Endothelial cell (in vitro differentiated cells): ENCODE measurements at places on chromosomes 5 and 9. TPM values are rescaled to one million over a fixed set of nuclear protein-coding genes. Genes with fewer than 3 reads are reported as not detected.

GRCh38 chr5:10434392-10434791 lies 7.3 kb upstream of the ROPN1L start:
- DNase-seq, result no peak
- H3K4me3 ChIP-seq, result no peak overlapping the region
- H3K4me1 ChIP-seq, result peaks cover 6% of the 10 kb centered on the region
- H3K27ac ChIP-seq, result no peak overlapping the region

DNA sequence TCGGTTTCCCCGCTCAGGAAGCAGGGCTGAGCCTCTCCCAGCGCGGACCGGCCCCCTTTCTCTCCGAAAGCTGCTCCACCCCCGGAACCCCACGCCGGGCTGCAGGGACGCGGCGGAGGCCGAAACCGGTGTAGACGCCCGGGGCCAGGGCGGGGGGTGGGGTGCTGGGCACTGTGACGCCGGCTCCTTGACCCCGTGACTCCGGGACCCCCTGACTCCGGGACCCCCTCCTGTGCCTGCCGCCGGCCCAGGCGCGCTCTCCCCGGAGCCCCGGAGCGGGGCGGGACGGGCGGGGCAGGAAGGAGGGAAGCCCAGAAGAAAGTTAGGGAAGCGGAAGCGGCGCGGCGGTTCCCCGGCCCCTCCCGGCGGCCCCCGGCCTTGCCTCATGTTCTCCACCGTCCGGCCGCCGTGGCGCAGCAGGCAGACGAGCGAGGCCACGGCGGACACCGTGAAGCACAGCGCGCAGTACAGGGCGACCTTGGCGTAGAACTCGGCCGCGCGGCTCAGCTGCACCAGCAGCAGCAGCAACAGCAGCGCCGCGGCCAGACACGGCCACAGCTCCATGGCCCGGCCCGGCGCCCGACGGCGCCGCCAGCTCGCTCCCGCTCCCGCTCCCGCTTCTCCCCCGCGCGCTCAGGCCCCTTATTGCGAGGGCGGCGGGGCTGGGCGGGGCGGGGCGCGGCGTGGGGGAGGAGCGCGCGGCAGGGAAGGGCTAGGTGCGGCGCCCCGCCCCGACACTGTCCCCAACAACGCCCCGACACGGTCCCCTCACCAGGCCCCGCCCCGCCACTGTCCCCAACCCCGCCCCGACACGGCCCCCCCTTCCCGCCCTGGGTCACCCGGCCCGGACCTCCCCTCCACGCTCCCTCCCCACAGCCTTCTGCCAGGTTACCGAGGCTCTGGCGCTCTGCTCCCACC lies at the start of gene AGPAT2:
Gene AGPAT2, minus strand, starts transcription at position 664 of the 918 bp plus-strand sequence. Its CDS starts 100 bp downstream, at position 564.
- H3K4me3 ChIP-seq, result peak within 1 kb of the TSS; percentile 92
- DNase-seq, result peak; percentile 58
- H3K4me1 ChIP-seq, result peaks cover 3% of the 10 kb centered on the region
- peak within 1 kb of the TSS; percentile 67 for H3K27ac ChIP-seq

- no peak for DNase-seq
- H3K27ac ChIP-seq, result no peak overlapping the region
- H3K27me3 ChIP-seq, result peaks cover 13% of the 10 kb centered on the region
- H3K36me3 ChIP-seq, result no peaks in the 10 kb centered on the region
- H3K4me1 ChIP-seq, result peaks cover 10% of the 10 kb centered on the region
These were observed 16.5 kb downstream of the AQP3 start for GRCh38 chr9:33430942-33431341.

- H3K4me1 ChIP-seq, result peaks cover 24% of the 10 kb centered on the region
- no peak overlapping the region for H3K27ac ChIP-seq
- no peak for DNase-seq
- H3K27me3 ChIP-seq, result no peaks in the 10 kb centered on the region
- no peak overlapping the region for H3K4me3 ChIP-seq
These were observed 84.9 kb downstream of the ADAMTS12 start for GRCh38 chr5:33806738-33807442.

The CERCAM gene
- 27.9 TPM for total RNA-seq

DNA sequence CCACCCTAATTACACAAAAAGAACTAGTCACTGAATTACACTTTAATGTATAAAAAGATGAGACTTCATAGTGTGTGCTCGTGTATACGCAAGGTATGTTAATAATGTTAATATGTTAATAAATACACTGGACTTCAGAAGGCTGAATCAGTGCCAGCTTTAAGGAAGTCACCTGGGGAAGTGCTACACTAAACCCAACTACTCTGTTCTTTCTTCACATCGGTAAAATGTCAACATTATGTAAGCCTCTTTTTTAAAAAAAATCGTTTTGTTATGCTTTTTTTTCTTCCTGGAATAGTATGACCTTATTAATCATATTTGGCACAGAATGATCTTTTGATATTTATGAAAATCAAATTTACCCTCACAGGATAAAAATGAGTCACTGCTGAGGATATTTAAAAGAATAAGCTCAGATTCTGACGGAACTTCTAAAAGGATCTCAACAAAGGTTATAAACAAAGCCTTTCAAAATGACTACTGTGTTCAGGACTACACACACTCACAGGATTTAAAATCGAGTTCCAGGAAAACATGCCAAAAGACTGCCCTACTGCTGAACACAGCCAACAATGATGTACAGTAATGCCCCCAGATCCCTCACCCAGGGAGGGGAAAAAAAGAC lies 75.9 kb downstream of the AUH start:
- H3K27ac ChIP-seq, result no peak overlapping the region
- no peaks in the 10 kb centered on the region for H3K4me1 ChIP-seq
- no peak for DNase-seq

DNA sequence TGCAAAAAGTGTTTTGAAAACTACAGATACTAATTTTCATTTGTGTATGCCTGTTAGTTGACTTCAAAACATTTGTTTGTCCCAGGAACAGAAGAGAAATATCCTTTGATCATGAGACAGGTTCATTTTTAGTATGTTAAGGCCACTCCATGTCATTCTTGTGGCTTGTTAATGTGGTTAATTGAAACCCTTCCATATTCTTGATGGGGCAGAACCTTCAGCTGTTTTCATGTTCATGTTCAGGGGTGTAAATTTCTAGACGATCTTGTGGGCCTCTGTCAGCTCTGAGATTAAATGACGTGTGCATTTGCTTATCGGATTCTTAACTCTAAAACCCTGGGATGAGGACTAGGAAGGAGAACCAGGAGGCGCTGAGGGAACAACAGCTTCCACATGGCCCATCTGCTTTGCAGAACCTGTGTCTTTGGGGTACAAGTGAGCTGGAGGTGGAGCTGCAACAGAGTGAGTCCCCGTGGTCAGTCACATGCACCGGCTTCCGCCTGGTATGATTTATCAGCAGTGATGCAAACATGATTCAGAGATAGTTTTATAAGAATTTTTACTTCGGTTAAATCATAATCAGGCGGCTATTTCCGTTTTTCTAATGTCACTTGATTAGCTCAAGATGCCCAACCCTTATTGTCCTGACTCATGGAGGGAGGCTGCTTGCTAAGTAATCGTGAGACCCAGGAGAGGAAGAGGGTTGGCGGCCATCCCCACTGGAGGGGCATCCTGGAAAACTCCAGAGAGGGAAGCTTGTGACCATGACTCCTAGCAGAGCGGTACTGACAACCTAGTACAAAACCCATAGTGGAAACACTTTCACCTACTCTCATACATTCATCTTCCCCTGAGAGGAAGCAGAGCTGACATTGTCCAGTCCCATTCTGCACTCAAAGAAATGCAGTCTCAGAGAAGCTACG lies 138.4 kb downstream of the C9orf152 start:
- no peak overlapping the region for H3K27ac ChIP-seq
- peaks cover 66% of the 10 kb centered on the region for H3K4me1 ChIP-seq
- no peak for DNase-seq
- H3K27me3 ChIP-seq, result peaks cover 7% of the 10 kb centered on the region
- H3K4me3 ChIP-seq, result no peak overlapping the region

DNA sequence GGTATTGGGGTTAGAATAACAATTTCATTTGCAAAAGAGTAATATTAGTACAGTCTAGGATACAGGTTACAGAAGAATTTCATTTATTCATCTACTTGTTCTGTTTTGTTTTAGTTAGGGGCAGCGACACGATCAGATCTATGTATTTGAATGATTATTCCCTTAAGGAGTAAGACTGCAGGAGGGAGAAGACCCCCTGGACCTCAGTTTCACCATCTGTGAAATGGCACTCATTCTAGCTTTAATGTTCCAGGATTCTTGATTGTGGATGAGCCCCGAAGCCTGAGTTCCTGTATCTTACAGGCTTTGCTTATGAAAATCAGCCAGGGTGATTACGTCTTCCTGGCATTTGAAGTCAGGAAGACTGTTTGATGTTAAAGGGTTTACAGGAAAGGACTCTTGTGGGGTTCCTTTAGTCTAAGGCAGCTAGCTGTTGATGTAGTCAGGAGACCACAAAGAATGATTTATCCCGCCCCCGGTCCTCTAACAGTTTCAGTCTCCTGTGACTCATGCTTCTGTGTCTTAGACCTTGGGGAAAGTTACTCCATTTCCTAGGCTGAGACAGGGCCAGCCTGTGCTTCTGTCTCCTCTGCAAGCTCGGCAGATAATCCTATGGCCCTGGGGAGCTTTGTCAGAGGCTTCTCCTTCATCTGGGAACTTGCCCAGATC lies 11.5 kb downstream of the SMIM3 start:
- H3K27me3 ChIP-seq, result no peaks in the 10 kb centered on the region
- H3K4me1 ChIP-seq, result peaks cover 10% of the 10 kb centered on the region
- no peak for DNase-seq
- H3K36me3 ChIP-seq, result no peaks in the 10 kb centered on the region
- H3K4me3 ChIP-seq, result no peak overlapping the region
